GM20000 (cell line): ENCODE measurements at places on chromosomes 5 and 9.

- DNase-seq = no peak
These were observed 554 bp downstream of the SDHA start for GRCh38 chr5:218457-219291.

- DNase-seq = no peak
These were observed 43.9 kb downstream of the HACD4 start for GRCh38 chr9:20987521-20987920.

DNA sequence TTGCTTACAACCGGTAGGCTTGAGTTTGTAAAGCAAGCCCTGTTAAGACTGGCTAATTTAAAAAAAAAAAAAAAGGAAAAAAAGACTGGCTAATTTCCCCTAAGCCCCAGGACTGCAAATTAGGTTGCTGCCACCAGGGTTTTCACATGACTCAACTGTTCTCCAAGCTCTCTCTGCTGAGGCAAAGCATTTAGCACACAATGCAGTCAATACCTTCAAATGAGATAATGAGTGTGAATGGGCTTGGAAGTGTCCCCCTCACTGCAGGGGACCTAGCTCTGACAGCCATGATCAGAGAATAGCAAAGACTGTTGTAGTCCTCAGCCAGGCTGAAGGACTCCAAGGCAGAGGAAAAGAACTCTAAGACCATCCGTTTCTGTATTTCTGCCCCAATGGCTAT is 42.8 kb upstream of the ZSWIM6 start:
- DNase-seq = no peak

DNA sequence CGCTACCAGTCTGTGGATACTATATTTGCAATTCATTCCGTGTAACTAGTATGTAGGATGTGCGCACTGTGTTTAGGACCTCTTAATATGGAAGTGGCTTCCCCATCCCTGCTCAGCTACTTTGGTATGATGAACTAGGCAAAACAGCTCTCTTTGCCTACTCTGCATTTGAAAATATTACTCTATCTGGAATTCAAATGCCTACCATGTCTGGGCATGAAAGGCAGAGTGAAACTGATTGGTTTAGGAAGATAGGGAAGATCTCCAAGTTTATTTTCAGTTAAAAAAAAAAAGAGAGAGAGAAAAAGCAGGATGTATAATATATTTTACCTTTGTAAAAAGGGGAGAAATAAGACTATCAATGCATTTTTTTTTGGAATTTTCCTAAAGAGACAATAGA is 74.1 kb upstream of the ELL2 start:
- no peak for DNase-seq

- DNase-seq = no peak
These were observed 297.1 kb downstream of the TUSC1 start for GRCh38 chr9:25381141-25381540.

DNA sequence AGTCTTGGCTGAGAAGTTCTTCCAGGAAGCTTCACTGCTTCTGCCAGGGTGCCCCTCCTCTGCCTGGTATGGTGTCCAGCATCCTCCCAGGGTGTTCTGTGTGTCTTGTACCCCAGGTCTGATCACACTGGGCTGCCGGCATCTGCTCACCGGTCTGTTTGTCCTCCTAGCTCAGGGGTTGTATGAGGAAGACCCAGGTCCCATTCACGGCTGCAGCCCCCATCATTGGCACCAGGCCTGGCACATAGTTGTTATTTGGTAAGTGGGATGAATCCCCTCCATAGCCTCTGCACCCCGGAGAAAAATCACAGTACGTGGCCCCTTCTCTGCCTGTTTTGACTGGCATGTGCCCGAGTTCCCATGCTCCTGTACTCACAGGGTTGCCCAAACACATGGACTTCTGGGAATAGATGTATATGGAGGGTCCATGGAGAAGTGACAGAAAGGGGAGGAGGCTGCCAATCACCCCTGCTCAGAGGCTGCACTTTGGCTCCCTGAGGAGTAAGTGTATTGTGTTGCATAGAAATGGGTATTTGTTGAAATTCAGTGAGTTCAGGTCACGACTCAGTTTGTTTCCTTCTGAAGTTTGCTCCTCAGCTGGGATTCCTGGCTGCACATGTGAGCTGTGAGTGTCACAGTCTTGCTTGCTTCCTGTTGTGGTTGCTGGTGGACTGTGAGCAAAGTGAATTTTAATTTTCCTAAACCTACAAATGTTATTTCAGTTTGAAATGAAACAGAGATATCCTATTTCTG is 96.2 kb downstream of the HSPA4 start:
- DNase-seq = no peak

GRCh38 chr9:81912135-81912534 is 16.1 kb upstream of the SPATA31D4 start:
- no peak for DNase-seq

DNA sequence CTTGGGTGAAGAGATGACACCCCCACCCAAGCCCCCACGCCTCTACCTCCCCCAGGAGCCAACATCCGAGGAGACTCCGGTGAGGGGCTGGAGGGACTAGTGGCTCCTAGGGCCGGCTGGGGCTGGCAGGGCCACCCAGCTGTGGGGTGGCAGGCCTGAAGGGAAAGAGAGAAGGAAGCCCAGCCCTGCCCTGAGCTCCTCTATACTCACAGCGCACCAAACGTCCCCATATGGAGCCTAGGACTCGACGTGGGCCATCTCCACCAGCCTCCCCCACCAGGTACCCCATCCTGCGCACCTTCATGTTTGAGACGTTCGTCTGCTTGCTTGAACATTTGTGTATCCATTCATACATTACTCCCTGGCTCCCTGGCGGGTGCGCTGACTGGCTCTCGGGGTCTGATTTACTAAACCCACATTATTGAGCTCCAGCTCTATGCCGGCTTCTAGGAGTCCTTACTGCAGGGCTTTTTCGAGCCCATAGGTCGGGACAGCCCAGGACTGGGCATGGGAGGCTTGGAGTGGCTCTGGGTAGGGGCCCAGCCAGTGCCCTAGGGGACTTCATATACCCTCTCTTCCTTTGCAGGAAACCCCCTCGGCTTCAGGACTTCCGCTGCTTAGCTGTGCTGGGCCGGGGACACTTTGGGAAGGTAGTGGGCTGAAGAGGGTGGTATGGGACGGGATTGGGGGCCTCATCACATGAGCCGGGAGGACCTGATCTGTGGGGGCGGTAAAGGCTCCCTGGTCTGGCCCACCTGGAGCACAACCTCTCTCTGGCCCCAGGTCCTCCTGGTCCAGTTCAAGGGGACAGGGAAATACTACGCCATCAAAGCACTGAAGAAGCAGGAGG is 9.1 kb downstream of the ZDHHC12 start:
- DNase-seq = no peak

GRCh38 chr5:73962801-73963425 is 336.9 kb downstream of the ARHGEF28 start:
- DNase-seq = no peak
